ENCODE measurements at places on chromosomes 3 and 15.
A peak's percentile ranks its signal among the peaks of the same experiment; 100 is the strongest.

DNA sequence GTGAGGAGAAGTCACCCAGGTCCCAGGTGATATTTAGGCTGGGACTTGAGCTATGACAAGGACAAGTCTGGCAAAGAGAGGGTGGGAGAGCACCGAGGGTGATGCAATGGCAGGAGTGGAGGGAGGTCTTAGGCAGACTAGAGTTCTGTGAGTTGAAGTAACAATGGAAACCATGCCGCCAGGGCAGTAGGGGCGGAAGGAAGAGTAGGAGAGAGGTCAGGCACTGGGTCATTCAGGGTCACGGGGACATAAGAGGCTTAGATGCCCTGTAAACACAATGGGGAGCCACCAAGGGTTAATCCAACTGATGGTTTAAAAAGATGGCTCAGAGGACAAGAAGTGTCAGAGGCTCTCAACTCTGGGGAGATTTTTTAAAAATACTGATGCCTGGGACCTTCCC, 199.7 kb upstream of the LRTM1 start:
- no peak for DNase-seq

DNA sequence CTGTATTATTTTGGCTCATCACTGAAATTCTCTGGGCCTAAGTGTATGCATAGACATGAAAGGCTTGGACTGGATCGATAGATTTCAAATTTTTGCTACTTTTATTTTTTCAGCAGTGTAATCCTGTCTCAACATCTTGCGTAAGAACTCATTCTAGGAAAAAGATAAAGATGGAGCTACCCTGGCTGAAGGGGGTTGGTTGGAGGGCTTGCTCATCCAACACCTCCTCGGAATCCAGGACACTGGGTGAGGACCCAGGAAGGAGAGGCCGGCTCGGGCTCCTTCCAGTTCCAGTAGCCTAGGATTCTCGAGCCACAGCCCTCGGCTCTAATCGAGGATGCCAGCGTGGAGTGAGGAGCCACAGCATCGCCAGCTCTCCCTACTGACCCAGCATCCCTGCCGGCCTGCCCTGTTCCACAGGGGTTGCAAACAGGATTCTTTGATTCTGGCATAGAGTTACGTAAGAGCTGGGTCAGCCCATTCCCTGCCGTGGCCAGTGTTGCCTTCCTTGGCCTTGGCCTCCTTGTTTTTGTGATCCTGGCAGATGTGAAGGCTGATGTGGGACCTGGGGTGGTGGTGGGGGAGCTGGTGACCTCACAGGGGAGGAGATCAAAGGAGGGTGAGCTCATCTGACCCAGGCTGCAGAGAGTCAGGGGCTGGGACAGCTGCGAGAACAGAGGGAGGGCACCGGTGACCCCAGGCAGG, 149.5 kb downstream of the ALDH1A2 start:
- DNase-seq, result no peak

DNA sequence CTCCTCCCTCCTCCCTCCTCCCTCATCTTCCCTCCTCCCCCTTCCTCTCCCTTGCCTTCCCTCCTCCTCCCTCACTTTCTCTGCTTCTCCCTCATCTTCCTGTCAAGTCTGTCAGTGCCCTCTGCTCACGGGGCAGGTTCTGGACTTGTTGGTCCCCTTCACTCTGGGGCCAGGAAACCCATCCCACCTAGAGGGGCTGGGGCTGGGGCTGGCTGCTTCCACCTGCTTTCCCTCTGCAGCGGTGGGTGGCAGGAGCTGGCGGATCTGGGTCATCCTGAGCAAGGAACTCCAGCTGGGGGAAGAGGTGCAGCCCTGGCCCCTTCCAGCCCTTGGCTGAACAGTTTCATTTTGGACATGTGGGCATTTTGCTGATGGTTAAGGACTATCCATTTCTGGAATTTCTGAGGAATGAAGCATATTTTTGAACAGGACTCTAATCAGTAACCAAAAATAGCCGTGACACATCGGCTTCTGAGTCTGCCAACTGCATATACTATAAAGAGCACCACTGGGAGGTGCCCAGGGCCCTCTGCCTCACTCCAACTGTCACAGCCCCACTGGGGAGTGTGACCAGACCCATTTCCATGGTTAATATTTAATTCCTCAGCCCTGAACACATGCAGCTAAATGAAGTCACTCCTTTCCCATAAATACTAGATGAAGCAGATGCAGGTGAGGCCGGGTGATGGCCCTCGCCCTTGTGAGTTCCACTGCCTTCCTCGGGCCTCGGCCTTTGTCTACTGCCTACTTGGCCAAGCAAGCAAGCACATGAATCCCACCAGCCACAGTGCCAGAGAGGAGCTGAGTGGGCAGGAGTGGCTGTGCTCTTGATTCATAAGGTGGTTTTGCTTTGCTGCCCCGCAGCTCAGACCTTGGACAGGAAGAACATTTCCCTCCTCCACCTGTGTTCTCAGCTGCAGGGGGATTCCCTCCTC, 39.8 kb downstream of the CHDH start:
- DNase-seq, result no peak

DNA sequence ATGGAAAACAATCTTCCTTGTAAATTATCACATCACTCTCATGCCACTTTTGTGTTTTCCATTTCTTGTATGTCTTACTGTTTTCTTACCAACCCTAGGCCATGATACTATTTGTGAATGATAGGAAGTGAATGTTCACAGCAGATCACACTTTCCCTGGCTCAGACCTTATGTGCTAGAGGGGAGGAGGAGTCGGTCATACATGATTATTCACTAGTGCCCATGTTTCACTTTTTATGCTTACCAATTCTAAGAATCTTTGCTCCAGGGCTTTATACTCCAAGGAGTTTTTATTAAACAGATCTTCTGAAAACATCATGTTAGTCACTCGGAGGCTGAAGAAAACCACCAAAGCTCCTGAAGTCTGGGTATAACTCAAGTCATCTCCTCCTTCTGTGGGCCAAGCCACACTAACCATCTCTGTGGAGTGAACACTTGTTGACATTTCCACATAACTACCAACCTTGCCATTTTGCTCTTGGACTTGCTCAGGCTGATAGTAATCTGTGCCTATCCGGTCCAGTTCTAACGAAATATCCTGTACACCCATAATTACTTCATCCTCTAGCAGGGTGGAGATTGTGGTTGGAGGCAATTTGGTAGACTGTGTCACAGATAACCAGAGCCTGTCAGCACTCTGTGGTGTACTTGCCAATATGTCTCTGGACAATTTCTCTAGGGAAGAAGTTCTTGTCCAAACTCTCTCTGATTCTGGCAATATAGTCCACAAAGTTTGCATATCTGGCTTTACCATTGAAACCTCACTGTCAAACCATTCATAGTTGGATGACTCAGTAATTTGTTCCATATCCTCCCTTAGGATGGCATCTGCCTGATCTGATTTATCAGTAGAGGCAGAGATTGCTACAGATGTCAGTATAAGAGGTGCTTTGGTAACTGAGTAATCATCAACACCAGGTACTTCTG, 76.8 kb downstream of the IMPG2 start:
- DNase-seq, result no peak

DNA sequence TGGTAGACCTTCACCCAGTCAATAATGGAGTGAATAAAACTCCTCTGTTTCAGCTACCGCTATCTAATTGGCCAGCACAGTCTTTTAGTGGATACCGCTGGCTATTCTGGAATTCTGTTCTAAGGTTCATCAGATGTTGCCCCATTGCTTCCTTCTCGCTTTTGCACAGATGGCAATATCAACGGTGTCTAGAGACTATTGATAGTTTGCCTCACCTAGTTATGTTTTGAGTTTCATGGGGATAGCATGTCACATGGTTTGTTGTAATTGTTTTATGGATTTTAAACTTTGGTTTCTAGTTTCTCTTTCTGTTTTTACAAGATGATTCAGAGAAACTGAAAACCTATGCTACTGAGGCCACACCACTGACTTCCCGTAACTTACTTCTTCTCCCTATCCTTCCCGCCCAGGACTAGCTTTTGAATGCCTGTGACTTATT, 2.0 kb downstream of the XRN1 start:
- DNase-seq, result peak; percentile 11

DNA sequence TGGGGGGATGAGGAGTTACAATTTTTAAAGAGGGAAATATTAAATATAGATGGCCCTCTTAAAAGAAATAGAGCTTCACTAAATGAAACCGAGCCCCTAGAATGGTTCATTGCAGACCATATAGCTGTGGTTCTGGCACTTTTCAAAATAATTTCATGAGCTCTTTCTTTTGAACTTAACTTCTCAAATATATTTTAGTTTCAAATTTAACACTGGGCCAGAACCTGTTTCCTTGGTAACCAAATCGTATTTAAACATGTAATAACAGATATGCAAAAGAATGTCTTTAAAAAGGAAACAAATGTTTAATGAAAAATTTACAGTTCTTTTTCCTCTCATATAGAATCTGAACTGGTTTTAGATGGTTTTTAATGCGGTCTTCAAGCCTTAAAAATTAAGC, 20.1 kb downstream of the ZBTB38 start:
- no peak for DNase-seq

DNA sequence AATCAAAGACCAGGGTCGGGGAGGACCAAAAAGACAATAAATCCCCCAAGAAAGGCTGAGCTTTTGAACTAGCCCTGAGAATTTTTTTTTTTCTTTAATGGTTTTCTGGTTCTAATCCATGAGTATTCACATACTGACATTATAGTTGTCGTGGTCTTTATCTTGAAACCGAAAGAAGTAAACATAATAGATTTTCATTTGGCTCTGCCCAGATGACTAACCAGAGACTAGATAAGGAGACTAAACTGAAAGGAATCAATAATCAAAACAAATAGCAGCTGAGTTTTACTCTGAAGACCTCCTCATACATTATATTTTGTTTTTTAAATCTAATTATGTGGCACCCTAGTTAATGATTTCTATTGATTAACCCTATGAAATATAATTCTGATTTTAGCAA, 381.4 kb downstream of the CNTN3 start:
- DNase-seq, result no peak

- DNase-seq, result no peak
Measured at GRCh38 chr3:146543461-146544001, 876 bp downstream of the PLSCR1 start.

DNA sequence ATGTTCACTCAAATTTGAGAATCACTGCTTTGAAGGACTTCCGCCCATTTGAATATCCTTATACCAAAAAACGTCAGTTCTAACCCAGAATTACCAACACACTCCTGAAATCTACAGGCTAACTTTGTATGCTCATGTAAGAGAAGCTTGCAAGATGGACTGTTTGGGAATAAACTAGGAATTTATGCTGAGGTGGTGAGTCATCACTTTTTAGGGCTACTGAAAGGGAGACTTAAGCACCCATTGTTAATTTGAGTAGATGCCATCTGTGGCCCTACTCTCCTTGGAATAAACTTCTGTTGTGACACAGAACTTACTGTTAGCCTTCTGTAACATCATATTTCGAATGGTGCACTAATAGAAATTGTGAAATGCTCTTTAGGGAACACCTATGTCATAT, 74.6 kb downstream of the FGF12 start:
- no peak for DNase-seq

- peak; percentile 63 for DNase-seq
Measured at GRCh38 chr3:187802928-187803259, 57.6 kb upstream of the BCL6 start.

- DNase-seq, result no peak
Measured at GRCh38 chr3:124772081-124772831, 42.0 kb downstream of the UMPS start.

- DNase-seq, result no peak
Measured at GRCh38 chr3:115401298-115401697, 222.0 kb upstream of the GAP43 start.

GRCh38 chr3:51382947-51383578, 2.0 kb upstream of the MANF start:
- DNase-seq, result no peak

DNA sequence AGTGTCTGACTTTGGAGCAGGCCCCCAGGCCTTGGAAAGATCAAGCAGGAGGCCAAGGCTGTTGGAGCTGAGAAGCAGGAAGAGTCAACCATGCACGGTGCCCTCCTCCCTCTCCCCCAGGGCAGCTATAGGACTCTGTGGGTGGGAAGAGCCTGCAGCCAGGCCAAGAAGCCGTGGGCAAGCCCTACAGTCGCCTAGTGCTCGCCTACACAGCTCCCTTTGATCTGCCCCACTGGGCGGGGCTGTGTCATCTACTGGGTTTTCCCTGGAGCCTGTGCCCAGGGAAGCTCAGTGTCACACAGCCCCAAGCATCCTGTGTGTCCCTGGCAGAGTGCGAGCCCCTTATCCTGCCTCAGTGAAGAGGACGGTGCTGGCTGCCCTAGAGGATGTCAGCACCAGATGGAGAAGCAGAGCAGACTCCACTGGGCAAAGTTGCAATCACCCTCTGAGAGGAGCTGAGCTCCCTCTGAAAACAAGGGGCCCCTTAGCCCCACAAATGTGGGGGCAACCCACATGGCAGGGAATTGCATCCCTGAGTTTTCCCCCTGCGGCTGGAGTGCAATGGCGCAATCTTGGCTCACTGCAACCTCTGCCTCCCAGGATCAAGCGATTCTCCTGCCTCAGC, 72.2 kb downstream of the KLF13 start:
- no peak for DNase-seq

GRCh38 chr15:44536962-44537734, at the start of gene EIF3J:
Gene EIF3J, plus strand, starts transcription at chr15:44537147. Its CDS starts 48 bp downstream, at chr15:44537195.
- peak; percentile 91 for DNase-seq

- no peak for DNase-seq
Measured at GRCh38 chr3:171511450-171511849, 51.2 kb upstream of the TNIK start.
